Activated naive CD8-positive, alpha-beta T cell treated with anti-CD3 and anti-CD28 coated beads, Interleukin-2, amount 10 ng/mL, durations not matched to agents 7 days and 5 days (primary cell): ENCODE measurements at places on chromosomes 6 and 20. TPM values are rescaled to one million over a fixed set of nuclear protein-coding genes. Genes with fewer than 3 reads are reported as not detected.
A peak's percentile ranks its signal among the peaks of the same experiment; 100 is the strongest.

GRCh38 chr6:83474309-83474708 lies 38.0 kb upstream of the PRSS35 start:
- DNase-seq = no peak

DNA sequence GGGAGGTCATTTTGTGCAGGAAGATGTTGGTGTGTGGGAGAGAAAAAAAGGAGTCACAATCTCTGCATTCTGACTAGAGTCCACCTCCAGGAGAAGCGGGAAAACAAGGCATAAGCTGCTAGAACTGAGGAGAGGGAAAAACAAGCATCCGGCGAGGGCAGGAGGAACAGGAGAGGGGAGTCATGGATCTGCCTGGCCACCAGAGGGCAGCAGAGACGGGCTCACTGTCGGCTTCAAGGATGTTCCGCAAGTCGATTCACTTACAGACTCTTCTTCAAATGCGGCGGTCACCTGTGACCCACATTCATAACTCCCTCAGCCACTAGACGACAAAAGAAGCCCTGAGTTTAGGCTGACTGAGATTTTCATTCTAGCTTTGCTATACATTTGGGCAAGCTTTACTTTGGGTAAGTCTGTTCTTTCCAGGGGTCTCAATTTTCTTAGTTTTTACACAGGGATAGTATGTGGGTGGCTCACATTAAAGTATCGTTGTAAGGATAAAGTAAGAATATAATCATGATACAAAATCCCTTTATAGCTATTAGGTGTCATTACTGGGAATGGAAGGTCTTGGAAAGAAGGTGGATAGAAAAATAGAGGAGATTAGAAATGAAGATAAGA lies 6.6 kb upstream of the BTNL2 start:
- DNase-seq = peak; percentile 87

DNA sequence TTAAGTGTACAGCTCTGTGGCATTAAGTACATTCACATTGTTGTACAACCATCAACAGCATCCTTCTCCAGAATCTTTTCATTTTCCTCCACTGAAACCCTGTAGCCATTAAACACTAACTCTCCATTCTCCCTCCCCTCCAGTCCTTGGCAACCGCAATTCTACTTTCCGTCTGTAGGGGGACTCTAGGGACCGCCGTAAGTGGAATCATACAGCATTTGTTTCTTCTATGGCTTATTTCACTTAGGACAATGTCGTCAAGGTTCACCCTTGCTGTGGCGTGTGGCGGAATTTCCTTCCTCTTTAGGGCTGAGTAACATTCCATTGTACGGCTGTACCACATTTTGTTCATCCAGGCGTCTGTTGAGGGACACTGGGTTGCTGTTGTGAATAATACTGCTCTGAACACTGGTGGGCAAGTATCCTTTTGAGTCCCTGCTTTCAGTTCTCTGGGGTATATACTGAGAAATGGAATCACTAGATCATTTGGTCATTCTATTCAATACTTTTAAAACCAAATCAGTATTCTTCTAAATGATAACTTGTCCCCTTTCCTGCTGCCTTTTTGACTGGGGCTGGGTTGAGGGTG lies 50.7 kb downstream of the PPP1R3G start:
- DNase-seq = no peak

DNA sequence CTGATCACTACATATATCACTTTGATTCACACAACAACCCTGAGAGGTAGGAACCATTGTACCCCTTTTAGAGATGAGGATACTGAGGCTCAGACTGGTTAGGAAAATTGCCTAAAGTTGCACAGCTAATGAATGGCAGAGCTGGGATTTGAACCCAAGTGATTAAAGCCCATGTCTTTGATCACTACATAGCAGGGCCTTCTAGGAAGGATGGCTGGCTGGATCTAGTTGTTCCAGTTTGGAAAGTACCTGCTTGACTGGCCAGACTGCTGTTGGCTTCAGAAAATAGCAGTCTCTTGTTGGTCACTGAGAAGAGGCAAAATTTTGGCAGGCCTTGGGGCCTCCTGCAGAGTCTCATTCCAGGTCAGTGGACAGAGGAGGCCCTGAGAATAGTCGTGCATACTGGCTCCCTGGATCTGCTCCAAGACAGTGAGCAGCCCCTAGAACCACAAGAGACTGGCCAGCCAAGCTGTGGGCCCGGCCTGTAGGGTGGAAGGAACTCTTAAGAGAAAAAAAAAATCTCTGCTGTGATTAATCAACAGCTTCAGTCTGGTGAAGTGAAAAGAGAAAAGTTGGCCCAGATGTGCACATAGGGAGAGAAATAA lies 17.5 kb downstream of the PPARD start:
- no peak for DNase-seq

DNA sequence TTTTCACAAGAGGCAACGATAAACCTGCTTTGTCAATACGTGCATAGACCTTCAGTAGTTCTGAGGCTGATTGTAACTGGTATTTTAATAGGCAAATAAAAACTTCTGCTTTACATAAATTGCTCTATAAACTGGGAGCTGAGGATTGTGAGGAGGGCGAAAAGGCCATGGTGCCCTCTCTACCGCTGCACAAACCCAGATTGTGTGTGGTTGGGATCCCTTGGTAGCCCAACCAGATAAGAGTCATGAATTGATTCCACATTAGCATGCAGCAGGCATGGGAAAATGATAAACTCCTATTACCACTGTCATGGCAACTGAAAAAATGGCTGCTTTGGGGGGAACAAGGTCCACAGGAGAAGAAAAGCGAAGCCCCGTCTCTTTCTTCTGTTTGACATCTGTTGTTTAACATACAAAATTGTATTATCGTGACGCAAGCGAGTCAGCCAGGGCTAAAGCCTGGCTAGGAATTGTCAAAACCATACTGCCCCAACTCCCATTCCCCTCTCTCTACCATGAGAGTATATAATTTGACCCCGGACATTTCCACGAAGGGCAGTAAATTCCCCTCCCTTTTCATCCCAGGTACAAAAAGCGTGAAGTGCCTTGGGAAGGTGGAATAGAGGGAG lies 157.8 kb upstream of the SALL4 start:
- DNase-seq = no peak

- no peak for DNase-seq
Measured at GRCh38 chr20:31608251-31608945, 3.3 kb downstream of the ID1 start.

DNA sequence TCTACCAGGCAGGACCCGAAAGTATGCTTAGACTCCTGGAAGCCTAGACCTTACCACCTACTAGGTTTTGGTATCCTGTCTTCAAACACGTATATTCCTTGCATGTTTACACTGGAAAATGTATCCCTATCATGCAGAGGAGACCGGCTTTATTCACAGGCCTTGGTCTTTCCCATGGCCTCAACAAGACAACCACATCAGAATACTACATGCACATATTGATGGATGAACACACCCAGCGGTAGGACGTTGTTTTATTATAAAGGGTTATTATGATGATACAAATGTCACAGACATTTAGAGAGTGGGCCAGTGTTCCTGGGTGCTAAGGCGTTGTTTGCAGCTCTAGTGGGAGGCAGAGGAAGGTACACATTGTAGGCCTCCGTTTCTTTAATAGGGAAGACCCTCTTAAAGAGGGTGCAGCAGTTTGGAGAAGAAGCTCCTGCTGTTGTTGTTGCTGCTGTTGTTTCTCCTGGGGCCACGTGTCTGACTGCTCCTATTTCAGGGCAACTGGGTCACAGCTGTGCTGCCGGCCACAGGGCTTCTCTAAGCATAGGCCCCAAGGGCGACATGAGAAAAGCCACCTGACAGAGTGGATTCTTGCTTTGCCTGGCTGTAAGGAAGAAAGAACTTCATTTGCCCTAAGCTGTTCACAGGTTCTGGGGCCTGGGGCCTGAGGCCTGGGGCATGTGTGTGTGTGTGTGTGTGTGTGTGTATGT lies 98.3 kb upstream of the SASH1 start:
- DNase-seq = no peak

DNA sequence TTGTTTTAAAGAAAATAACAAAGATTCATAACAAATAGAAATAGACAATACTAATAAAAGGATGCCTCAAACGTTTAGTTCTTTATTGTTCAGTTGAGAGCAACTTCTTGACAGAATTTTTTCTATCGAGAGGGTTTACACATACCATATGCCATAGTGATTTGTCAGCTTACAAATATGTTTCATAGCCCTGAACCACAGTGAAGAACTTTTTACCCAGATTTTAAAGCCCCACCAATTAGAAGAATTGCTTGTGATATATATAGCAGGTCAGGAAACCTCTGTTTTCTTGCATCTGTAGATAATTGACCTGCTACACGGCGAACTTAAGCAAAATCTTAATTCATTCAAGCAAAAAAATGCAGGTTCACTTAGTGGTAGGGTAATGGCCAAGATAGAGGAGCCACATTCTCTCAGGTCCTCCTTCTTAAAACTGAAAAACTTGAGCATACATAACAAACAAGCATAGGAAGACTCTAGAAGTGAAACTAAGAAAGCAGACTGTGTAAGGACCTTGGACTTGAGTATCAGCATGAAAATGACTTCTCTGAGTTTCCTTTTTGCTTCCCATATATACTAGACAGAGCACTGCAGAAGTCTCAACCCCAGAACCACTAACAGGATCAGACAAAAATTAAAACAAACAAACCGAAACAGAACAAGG lies 39.5 kb downstream of the CRISP1 start:
- no peak for DNase-seq

DNA sequence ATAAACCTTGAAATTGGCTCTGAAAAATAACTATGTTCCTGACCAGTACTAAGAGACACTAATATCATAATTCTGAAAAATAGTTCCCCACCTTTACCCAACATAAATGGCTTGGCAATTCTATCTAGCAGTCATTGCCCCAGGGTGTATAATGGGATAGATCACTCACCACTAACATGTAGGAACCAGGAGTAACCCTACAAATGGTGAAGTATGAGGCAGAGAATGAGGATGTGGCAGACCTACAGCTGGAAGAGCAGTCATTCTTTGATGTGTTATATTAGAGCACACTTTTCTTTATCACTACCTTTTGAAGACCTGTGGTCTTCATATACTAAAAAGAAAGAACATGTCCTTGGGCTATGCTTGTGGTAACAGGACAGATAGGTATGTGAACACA lies 136.5 kb upstream of the SYNDIG1 start:
- DNase-seq = no peak

- DNase-seq = no peak
Measured at GRCh38 chr6:151627689-151628444, 134.1 kb downstream of the CCDC170 start.

GRCh38 chr20:434661-435419 lies 26.7 kb downstream of the RBCK1 start:
- DNase-seq = no peak

- no peak for DNase-seq
Measured at GRCh38 chr6:38671885-38672467, 31.0 kb downstream of the GLO1 start.

TRAPPC3L gene
- not detected for total RNA-seq

GABRR1 gene
- total RNA-seq = not detected

DUSP15 gene
- total RNA-seq = not detected

TPX2 gene
- total RNA-seq = 114 TPM

FRK gene
- total RNA-seq = 0.06 TPM

PIGU gene
- total RNA-seq = 19.1 TPM
